ENCODE measurements at places on chromosomes 1 and 21.
A peak's percentile ranks its signal among the peaks of the same experiment; 100 is the strongest.

DNA sequence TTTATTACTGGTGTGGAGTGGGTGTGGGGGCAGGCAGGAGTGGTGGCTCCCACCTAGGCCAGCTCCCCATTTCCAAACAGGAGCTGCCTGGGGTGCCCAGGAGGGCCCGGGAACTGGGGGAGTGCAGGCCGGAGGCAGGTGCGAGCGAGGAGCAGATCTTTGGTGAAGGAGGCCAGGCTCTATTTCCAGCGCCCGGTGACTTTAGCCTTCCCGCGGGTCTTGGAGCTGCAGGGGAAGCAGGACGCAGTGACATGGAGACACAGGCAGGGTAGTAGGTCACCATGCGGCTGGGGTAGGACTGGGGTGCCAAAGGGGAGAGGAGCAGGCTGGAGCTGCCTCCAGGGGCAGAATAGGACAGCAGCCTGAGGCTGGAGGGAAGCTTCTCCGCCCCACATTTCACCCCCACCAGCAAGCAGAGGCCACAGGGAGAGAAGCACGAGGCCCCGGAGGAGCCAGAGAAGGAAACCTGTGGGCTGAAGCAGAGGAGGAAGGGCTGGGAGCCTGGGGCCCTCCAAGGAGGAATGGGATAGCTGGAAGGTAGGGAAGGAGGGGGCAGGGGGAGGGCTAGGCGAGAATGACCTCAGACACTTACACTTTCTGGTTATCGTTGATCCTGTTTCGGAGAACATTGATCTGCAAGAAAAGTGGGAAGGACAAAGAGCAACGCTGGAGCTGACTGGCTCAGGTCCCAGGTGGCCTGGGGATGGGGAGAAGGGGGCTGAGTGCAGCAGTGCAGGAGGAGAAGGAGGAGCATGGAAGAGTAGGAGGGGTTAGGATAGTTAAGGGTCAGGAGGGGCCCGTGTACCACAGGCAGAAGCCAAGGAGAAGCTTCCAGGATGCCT, 18.2 kb downstream of the TNNT2 start:
- no peak for DNase-seq

- peak; percentile 9 for DNase-seq
Observed at GRCh38 chr1:234047123-234047522, 142.6 kb downstream of the SLC35F3 start.

GRCh38 chr21:39705849-39706248, 39.1 kb upstream of the IGSF5 start:
- DNase-seq: no peak

- DNase-seq: no peak
Observed at GRCh38 chr1:8398086-8398485, 80.2 kb downstream of the SLC45A1 start.

DNA sequence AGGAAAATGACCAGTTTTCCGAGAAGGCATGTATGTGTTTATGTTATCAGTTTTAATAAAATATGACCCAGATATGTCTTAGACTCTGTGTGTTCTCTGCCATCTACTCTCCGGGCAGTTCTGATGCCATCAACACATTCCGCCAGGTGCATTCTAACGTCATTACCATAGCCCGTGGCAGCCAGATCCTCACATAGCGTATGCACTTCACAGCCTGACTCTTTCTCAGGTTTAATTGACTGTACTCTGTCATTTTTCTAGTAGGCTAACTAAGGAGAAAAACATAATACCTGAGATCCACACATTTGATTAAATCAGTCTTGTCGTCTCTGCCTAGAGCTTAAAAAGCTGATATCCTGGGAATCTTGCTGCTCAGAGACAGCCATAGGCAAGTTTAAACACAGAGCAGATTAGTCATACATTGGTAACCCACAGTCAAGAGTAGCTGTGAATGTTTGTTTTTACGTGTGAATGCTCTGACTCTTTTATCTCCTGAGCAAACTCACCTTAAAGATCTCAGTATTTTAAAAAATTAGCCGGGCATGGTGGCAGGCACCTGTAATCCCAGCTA, 175.9 kb downstream of the GREM2 start:
- no peak for DNase-seq

GRCh38 chr21:20661745-20662422, 336.3 kb upstream of the NCAM2 start:
- peak; percentile 29 for DNase-seq

DNA sequence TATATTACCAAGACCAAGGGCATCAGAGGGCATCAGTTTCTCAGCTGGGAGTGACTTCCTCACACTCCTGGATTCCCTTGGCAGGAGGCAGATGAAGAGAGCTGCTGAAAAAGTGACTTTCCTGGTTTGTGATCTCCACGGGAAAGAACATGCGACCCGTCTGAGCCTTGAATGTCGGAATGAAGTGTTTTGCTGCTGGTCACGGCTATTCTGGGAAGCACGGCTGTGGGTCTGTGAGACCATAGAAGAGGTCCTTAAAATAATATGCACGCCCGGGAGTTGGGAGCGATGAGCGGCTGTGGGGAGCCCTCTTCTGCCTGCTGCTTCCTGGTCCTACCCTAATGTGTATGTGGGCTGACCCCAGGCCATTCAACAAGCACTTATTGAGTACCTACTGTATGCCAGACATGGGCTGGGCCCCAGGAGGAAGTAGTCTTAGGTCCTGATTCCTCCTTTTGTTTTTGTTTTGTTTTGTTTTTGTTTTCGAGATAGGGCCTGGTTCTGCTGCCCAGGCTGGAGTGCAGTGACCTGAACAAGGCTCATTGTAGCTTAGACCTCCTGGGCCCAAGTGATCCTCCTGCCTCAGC, 13.2 kb upstream of the UMODL1 start:
- DNase-seq: no peak

DNA sequence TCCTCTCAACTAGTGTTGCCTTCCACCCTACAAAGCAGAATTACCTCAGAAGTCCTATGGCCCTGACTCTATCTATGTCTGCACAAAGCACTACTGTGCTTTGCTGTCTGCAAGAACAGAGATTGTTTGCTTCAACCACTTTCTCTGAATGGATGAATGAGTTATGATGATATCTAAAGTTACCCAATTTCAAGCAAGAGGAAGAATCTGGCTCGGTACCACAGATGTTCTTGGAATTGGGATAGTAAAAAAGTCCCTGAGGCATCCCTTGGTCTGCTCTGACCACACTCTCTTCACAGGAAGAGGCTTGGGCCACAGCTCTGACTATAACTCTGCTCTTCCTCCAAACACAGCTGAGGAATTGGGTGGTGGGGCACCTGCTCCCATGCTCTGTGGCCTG, 31.2 kb downstream of the MTARC1 start:
- DNase-seq: no peak

GRCh38 chr1:9494936-9495758, 44.1 kb upstream of the SLC25A33 start:
- peak; percentile 67 for DNase-seq

- peak; percentile 92 for DNase-seq
Observed at GRCh38 chr1:48859456-48859855, 82.8 kb upstream of the BEND5 start.

DNA sequence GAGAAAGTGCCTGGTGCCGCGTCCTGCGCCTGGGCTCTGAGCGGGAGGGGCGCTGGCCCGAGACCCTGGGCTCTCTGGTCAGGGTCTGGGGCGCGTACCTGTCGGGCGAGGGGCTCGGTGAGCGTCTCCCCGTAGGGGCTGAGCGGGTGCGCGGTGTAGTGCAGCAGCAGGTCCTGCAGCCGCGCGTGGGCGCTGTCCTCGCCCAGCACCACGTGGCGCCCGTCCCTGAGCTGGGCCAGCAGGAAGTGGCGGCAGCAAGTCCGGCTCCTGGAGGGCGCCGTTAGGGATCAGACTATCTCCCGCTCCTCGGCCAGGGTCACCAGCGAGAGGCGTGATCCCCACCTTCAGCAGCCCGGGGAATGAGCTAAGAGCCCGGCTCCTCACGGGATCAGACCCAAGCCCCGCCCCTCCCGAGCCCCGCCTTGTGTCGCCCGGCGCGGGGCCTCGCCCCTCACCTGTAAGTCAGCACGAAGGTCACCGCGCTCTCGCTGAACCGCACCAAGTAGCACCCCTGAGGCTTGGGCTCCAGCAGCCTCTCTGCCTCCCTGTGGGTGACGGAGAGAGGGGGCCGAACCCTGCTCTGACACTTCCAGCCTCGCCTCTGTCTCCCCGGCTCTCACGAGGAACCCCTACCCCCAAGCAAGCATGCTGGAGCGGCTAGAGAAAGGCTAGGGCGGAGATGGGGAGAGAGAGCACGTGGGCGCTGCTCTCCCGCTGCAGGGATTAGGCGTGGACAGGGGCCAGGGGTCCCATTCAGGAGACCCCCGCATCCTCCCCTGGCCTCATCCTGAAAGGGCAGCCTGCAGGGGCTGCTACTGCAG, 2.7 kb downstream of the SH2D2A start:
- peak; percentile 30 for DNase-seq

- DNase-seq: no peak
Observed at GRCh38 chr1:119631086-119631432, 17.0 kb downstream of the ZNF697 start.

GRCh38 chr1:117590273-117590925, 15.4 kb upstream of the TENT5C start:
- no peak for DNase-seq

- DNase-seq: no peak
Observed at GRCh38 chr1:94597701-94598100, 56.1 kb upstream of the F3 start.

DNA sequence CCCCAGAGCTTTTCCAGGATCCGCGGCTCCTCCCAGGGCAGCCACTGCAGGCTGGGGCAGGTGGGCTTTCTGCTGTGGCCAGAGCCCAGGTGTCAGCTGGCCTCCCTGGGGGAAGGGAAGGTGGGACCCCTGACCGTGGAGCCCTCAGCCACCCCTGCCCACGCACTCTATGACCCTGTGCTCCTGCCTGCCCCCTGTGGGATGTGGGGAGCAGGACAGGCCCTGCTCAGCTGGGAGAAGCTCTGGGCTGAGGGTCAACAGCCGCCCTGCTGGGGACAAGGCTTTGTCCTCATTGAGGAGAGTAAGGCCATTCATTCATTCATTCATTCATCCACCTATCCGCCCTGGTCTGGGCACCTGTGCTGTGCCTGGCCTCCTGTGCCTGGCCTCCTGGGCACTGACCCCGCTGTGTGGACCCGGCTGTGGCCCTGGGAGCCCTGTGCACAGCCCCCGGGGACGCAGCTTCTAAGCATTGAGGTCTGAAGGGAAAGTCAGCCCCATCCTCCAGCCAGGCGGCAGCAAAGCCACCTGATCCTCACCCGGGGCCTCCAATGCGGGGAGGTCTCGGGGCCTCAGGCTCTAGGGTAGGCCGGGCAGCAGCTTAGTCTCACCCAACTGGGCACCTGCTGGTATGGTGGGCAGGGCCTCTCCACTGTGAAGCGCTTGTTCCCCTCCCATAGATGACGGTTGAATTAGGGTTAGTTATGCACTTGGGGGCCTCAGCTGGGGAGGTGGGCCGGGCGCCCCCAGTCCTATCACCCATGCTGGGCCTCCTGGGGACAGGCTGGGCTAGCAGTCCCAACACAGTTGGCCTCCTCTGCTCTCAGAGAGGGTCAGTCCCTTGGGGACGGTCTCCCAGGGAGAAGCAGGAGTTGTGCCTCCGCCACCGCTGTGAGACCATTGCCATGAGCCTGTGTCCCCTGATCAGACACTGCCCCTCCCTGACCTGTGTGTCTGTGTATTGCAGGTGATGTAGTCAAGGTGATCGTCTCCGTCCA, 6.0 kb downstream of the TNFRSF14 start:
- no peak for DNase-seq

- no peak for DNase-seq
Observed at GRCh38 chr1:233197940-233198339, 97.6 kb downstream of the PCNX2 start.

DNA sequence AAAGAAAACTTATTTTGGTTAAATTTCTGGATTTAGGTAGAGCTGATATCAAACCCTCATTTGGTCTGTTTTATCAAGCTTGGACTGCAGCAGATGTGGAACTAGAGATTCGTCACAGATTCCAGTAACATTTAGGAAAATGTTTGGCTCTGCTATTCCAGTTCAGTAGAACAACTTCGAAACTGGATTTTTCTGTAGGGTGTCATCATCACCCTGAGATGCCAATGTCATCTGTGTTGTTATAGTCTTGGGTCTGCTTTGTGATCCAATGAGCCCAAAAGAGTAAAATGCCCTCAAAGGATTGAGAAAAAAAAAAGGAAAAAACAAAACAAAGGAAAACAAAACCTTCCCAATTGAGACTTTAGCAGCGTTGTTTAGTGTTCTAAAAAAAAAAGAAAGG, 55.4 kb downstream of the LAMC2 start:
- DNase-seq: no peak

DNA sequence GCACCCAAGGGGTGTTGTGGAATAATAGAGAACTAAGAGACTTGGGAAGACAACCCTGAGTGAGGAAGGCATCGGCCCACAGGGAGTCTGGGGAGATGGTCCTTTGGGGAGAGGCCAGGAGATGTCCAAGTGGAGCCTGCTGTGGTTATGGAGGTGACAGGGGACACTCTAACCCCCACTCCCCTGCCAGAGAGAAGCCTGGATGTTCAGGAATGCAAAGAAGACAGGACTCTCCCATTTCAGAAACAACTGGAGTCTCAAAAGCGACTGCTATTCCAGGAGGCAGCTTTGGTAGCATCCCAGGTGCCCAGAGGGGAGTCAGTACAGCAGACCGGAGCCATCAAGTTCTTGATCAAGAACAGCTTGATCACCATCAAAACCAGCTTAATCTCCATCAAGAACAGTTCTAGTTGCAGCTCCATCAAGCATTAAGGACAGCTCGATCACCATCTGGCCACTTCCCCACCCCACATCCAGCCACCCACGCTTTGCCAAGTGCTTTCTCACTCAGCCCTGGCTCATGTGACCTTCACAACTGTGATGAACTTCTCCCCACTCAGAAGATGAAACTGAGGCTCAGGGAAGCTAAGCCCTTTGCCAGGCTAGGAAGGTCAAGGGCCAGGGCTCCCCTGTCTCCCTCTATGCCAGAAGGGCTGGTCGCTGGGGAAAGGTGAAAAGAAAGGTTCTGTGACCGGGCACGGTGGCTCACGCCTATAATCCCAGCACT, 743 bp downstream of the CD52 start:
- no peak for DNase-seq

GRCh38 chr1:95096218-95096841, 20.8 kb upstream of the TLCD4 start:
- DNase-seq: no peak

DNA sequence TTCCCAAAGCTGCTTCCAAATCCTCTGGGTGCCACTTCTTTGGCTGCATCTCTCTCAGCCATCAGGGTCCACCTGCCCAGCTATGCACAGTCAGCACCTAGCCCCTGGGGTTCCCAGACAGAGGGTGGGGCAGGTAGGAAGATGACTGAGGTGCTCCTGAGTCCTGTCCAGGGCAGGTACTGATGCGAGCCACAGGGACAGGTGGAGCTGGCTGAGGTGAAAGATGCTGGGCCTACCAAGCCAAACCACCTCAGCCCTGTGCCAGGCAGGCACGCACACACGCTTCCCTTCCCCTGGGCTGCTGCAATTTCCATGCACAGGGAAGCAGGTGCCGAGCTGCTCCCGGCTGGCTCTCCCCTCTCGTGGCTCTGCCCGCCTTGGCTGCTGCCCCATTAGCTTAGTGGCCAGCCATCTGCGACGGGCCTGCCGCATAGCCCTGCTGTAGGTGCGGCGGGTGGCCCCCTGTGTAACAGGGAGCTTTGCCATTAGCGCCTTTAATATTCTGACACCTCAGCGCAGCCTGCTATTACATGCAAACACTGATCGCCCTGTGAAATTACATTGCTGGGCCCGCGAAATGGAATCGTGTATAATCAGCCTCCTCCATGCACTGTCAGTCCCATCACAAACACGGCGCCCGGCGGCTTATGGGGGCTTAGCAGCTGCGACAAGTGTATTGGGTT, 38.9 kb downstream of the DMAP1 start:
- no peak for DNase-seq

GRCh38 chr1:53726009-53726600, 12.9 kb downstream of the GLIS1 start:
- DNase-seq: no peak
